Stimulated activated CD8-positive, alpha-beta memory T cell treated with anti-CD3 and anti-CD28 coated beads, Interleukin-4, amount 100 ng/mL, for 4 hours (primary cell): ENCODE measurements at places on chromosomes 6 and 20.

DNA sequence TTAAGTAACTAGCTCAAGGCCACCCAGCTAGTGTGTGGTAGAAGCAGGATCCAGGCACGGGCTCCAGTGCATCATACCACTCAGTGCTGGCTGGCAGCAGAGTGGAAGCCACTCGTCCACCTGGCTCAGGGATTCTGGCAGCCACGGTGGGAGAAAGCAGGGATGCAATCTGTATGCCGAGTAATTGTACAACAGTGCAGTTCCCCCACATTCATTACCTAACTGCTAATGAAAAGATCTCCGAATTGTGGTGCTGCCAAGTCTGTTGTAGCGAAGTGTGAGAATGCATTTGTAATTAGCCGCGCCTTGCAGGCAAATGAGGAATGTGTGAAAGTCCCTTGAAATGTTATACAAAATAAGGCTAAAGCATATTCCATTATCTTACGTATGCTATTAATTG is 29.0 kb downstream of the KCNG1 start:
- no peak for DNase-seq

- no peak for DNase-seq
Observed at GRCh38 chr20:51272401-51272800, 249.5 kb upstream of the KCNG1 start.

DNA sequence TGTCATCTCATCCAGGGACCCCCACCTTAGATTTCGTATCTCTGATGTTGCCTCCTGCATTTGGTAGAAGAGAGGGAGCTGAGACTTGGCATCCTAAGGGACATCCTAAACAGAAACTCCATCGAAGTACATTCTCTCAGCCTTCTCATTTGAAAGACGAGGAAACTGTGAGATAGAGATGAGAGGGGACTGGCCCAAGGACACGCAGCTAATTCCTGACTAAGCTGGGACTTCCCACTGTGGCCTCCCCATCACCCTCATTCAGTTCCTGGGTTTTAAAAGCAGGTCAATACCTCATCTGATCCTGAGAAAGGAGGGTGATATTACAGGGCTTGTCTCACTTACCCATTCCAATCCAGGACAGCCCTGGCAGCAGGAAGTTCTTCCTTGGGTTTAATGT is 855 bp upstream of the WFDC5 start:
- DNase-seq = no peak

- no peak for DNase-seq
Observed at GRCh38 chr6:75409286-75409685, 84.3 kb downstream of the FILIP1 start.

- DNase-seq = no peak
Observed at GRCh38 chr6:142787422-142787821, 157.6 kb downstream of the HIVEP2 start.

DNA sequence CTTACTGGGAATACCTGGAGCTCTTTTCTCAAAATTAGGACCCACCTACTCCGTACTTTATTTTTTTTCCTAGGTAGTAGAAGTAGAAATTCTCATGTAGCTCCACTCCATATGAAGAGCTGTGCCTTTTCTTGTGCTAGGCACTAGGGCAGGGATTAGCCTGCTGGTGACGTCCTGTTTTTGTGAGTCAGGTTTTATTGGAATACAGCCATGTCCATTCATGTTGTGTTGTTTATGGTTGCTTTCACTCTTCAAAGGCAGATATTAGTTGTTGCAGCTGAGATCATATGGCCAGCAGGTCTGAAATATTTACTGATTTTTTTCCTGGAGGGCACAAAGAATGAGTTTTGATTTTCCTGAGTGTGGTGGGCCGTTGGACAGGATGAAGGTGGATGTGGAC is 20.5 kb downstream of the XRN2 start:
- DNase-seq = no peak

DNA sequence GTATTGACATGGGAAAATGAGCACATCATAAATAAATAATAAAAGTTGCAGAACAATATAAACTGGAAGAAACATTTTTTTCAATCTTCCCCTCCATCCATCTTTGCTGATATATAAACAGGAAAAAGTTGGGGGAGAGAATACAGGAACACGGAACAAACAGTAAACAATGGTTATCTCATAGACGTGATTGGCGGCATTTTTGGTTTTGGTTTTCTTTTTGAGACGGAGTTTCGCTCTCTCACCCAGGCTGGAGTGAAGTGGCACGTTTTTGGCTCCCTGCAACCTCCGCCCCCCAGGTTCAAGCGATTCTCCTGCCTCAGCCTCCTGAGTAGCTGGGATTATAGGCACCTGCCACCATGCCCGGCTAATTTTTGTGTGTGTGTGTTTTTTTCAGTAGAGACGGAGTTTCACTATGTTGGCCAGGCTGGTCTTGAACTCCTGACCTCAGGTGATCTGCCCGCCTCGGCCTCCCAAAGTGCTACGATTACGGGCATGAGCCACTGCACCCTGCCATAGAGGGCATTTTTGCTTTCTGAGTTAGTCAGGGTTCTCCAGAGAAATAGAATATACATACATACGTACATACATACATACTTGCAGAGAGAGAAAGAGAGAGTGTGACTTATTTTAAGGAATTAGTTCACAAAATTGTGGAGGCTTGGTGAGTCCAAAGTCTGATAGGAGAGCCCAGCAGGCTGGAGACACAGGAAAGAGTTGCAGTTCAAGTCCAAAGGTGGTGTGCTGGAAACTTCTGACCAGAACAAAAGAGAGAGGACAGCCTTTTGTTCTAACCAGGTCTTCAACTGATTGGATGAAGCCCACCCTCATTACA is 22.6 kb downstream of the GNL1 start:
- DNase-seq = no peak

DNA sequence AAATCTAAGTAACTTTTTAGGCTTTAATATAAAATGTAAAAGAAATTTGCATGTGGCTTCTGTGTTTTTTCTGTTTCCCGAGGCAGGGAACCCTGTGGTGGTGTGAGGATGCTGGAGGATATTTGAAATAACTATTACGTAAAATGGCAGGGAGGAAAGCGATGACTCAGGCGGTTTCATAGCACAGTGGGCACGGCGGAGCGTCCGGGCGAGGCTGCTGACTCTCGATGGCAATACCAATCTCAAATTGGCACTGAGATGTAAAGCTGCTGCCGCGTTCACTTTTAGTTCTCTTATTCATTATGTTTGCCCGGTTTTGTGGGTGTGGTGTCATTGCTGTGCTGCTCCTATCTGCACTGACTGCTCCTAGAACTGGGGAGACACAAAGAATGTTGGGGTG is 254.3 kb downstream of the THBS2 start:
- DNase-seq = no peak

GRCh38 chr6:148288541-148288940 is 54.1 kb upstream of the SASH1 start:
- no peak for DNase-seq

DNA sequence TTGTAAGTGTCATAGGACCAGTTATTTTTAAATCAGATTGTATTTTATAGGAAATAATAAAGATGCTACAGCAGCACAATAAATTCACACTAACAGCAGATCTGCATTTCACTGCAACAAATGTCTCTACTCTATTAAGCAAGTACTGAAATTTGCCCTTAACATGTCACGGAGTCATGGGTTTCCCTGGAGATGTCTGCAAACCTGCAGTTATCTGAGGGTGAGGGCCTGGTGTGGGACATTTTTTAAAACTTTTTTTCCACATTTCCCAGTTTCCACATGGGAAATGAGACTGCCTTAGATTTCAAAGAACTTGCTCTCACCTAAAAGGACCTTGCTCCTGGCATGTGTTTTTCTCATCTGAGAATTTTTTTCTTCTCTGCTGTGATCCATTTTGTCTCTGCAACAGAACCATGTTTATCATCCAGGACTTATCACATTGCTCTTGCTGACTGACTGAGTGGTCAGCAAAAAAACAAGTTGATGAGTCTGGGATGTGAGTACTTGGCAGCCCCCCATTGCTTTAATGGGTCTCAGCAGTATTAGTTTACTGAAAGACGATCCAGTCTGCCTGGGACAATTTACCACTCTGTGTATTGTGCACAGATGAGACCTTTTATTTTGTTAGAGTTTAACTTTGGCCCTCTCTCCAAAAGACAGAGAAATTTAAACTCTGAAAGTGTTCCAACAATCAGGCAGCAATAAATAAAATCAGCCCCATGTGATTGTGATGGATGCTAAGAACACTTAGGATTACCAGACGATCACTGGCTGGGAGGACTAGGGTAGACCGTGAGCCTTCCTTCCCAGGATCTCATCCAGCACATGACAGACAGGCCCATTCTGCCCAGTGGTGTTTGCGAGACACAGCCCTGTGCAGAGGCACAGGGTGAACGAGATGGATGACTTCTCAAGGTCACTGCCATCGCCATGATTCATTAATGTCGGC is 268.8 kb downstream of the BTBD9 start:
- DNase-seq = no peak

DNA sequence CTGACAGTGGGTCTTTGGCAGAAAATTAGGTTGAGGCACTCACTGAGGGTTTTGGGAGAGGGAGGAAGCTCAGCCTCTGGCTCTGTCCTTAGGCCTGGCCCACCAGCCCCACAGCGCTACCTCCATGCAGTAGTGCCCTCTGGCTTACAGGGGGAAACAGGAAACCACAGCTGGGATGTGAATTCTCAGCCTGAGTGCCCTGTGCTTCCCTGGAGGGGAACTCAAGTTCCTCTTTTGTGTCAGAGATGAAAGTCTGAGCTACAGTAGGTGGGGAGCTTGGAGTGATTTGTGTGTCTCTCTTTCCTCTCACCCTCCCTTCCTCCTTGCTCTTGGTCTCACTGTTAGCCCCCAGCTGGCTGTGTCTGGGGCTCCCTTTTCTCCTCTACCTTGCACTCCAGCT is 48.2 kb upstream of the BLCAP start:
- DNase-seq = no peak

GRCh38 chr20:35007413-35007812 is 51.7 kb downstream of the MYH7B start:
- no peak for DNase-seq

GRCh38 chr20:48132834-48133233 is 347.6 kb upstream of the SULF2 start:
- no peak for DNase-seq

GRCh38 chr6:41228096-41228495 is at the start of gene TREML4:
TREML4 (plus strand) TSS chr6:41228349; CDS start chr6:41228428, 79 bp downstream.
- no peak for DNase-seq
